ENCODE measurements at places on chromosomes 3 and 15. TPM values are rescaled to one million over a fixed set of nuclear protein-coding genes. Genes with fewer than 3 reads are reported as not detected.

DNA sequence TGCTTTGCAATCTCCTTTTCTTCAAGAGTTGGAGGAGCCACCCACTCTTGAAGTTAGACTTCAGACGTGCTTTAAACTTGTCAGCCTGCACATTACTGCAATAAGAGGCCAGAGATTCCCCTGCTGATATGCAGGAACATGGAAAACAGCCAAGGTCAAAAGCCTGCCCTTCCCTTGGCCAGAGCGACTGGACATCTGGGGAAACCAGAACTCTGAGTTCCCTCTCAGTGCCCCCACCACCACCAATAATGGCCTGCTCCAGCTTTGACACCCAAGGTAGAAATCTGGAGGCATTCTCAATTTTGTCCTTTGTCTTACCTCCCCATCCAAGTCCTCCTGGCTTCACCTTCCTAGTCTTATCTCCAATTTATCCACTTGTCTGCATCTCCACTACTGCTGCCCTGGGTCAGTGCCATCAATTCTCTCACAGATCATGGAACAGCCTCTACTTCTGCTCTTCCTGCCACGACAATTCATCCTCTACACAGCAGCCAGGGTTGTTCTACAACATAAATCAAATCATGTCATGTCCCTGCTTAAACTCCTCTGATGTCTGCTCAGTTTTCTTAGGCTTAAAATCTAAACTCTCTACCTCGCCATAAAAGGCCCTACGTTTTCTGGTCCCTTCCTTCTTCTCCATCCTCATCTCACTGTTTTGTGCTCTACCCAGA is 191.6 kb upstream of the WNT5A start:
- no peak for DNase-seq

DNA sequence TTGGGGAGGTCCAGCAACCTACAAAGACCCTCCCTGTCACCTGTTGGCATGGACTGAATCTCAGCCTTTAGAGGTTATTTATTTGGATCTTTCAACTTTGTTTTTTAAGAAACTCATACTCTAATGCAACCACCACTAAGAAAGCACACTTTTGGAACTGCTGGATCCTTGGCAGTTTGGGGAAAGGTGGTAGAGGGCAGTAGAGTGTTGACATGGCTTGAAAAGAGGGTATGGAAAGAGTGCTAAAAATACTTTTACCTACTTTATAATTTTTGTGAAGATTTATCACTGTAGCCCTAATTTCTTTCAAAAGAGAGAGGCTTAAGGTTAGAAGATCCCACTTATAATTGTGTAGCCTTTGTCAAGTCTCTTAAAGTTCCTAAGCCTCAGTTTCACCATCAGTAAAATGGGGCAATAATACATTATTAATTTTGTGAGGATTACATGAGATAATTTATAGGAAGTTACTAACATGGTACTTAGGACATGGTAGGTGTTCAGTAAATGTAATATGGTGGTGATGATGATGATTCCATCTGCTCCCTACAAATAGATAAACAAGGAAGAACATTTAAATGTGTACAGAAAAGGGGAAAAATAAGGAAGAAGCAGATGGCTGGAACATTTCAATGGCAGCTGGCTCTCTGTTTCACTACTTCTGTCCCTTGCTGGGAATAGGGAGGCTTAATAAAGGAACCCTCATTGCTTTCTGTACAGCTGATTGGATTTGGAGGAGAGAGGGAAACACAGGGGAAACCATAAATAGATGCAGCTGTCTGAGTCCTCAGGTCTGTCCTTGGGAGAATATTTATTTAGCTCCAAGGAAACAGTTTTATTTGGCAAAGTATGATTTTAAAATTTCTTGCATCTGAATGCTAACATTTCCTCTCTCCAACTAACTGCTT is 208.4 kb upstream of the ADAMTS9 start:
- DNase-seq: no peak

GRCh38 chr15:74426404-74427281 is 7.1 kb downstream of the SEMA7A start:
- no peak for DNase-seq

KBTBD8 gene
- 23.3 TPM for total RNA-seq

DNA sequence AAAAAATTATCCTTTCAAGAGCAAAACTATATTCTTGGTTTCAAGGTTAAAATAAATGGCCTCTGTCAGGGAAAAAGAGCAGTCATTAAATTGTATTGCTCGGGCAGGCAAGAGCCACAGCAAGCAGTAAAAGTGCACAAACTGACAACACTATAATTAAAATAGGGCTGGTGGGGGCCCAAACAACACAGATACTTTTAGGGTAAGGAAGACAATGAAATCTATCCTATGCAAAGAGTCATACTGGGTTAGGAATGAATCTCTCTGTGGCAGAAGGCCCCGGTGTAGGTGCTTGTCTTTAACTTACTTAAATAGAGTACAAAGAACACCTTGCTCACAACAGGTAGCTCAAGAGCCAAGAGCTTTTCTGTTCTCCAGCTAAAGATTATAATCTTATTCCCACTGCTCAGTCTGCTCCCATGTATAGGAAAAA is 94.7 kb downstream of the DLG1 start:
- no peak for DNase-seq

- DNase-seq: no peak
Measured at GRCh38 chr3:25589783-25590258, 74.9 kb downstream of the TOP2B start.

DNA sequence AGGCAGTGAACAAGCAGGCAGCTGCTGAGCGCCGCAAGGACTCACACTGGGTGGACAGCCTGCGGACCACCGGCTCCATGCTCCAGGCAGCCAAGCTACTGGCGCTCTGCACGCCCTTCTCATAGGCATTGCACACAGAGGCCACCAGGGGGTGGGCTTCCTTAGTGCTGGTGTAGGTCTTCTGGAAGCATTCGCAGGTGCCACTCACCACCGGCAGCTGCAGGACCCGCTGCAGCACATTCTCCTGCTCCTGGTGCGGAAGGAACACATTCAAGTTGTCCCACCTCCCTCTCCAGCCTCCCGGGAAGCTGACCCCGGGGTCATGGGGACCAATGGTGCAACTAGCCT is 6.0 kb downstream of the PLIN1 start:
- no peak for DNase-seq

- no peak for DNase-seq
Measured at GRCh38 chr15:81014446-81015093, 13.8 kb downstream of the TLNRD1 start.

GRCh38 chr3:140023616-140024530 is 88.9 kb downstream of the CLSTN2 start:
- DNase-seq: no peak

LINGO1 gene
- not detected for total RNA-seq

PLCD1 gene
- total RNA-seq: 18.5 TPM

NEIL1 gene
- 2.3 TPM for total RNA-seq

DNA sequence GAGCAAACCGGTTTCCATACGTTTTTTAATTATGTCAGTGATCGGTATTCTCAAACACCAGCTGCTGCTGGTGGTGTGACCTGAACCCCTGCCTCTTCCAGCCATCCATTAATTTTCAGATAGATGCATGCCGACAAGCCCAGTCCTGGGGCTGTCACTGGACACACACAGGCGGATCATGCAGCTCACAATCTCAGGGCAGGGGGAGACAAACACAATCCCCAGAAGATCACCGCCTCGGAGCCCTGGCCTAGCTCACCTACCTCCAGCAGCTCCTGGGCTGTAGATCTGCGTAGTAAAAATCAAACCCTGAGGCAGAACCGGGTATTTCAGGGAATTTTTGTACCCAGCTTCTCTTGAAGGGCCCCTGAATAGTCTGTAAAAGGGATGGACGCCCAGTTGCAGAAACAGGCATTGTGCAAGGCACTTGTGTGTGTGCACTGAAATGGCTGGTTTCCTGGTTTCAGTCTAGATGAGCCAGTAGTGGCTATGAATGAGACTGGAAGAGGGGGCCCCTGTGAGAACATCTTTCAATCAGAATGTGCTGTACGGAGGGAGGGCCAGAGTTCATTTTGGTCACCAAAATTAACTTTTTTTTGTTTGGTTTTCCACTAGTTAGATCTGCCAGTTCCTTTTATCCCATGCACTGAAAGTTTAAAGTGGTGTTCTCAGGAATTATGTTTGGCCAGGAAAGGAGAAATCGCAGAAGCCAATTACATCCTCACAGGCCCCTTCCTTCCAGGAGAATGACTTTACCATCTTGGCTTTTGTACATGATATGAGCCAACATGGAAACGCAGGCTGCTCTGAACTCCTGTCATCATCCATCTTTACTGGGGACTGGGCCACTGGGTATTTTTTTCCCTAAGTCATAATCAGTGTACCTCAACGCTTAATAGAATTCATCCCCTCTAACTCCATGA is 55.0 kb upstream of the RPL32 start:
- no peak for DNase-seq

PTX3 gene
- not detected for total RNA-seq

- no peak for DNase-seq
Measured at GRCh38 chr15:40435710-40436089, 5.1 kb upstream of the BAHD1 start.

- DNase-seq: no peak
Measured at GRCh38 chr15:67033012-67033411, 32.4 kb upstream of the SMAD3 start.

GRCh38 chr3:192718156-192718555 is 9.2 kb downstream of the FGF12 start:
- no peak for DNase-seq

LRRC31 gene
- not detected for total RNA-seq

GRCh38 chr15:79451361-79451999 is 19.3 kb downstream of the MINAR1 start:
- no peak for DNase-seq

GRCh38 chr3:80192936-80193335 is 425.1 kb upstream of the ROBO1 start:
- DNase-seq: no peak

GRCh38 chr3:180870008-180870699 is 42.3 kb upstream of the FXR1 start:
- no peak for DNase-seq

DNA sequence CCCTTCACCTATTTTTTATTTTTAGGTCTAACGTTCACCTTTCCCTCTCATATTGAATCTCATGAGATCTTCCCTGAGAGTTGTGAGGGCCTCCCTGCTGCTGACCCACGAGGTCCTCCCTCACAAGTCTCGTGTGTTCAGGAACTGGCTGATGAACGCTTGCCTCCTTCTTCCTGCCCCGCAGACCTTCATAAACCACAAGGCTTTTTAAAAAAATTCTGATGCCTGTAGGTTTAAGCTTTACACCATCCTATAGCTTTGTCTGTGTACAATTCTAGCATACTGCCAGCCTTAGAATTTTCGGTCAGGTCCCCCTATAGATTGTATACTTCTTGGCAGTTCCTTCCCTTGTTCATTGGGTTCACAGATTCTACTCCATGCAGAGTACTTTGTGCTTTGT is 50.5 kb downstream of the CHST2 start:
- no peak for DNase-seq

OR5K2 gene
- not detected for total RNA-seq

PPARG gene
- 0.66 TPM for total RNA-seq

- DNase-seq: no peak
Measured at GRCh38 chr3:20323307-20323927, 137.4 kb upstream of the SGO1 start.

GOLGA8R gene
- 0.66 TPM for total RNA-seq

DNA sequence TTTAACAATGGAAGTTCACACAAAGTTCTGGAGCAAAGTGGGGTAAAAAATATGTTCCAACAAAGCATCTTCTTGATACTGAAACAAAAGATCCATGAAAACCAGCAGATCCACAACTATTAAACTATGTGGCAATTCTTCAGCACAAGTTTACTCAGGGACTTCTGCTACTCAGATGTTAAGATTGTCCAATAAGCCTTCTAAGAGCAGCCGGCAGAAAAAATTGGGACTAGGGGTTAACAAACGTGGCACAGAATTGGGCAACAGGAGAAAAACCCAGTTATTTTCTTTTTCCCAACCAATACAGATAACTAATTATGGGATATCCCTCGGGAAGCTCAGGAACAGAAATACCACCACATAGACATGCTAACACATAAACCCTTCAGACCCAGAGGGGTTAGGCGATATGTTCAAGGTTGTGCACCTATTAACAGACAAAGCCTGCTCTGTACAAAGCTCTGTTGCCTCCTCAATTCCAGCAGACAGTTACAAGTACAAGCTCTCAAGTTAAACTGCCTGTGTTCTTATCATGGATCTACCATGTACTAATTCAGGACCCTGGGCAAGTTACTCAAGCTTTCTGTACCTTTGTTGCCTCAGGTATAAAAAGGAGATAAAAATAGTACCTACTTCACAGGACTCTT is 6.8 kb downstream of the SSR3 start:
- no peak for DNase-seq

All from CD8-positive, alpha-beta memory T cell (primary cell).